Mammary epithelial cell (primary cell): ENCODE measurements at places on chromosomes 12 and 14.

DNA sequence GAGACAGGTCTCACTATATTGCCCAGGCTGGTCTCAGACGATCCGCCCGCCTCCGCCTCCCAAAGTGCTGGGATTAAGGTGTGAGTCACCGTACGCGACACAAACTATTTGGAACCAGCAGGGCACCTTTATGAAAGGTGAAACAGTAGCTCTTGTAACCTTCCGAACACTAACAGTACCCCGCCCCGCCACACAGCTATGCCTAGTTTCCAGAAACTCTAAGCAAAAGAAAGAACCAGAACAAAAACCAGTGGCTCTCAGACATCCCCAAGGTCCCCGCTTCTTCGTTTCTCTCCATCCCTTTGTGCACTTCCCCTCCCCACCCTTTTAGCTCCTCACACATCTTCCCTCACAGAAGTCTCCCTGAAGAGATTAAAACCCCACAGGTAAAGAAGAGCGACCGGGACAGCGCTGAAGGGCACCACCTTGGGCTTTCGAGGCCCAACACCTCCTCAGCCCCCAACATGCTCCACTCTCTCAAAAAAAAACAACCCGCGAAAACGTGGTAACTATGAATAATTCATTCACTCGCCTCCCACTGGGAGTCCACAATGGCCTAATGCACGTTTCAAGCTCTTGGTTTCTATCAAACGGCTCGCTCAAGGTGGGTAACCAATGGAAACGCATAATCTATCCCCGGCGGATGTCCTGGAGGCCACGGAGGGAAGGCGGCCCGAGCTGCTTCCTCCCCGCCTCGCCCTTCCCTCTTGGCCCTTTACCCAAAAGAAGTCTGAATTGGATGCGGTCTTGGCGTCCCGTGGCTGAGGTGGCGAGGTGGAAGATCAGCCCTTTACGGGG is 877 bp downstream of the BAG5 start:
- peak; percentile 48 for DNase-seq

- peak; percentile 16 for DNase-seq
These were observed 75.1 kb upstream of the NUDT4 start for GRCh38 chr12:93302331-93303229.

- no peak for DNase-seq
These were observed 406.1 kb upstream of the TMPO start for GRCh38 chr12:98109266-98109665.

GRCh38 chr14:31118892-31119291 is 88.7 kb downstream of the HECTD1 start:
- no peak for DNase-seq

- no peak for DNase-seq
These were observed 5.1 kb upstream of the SDS start for GRCh38 chr12:113408756-113409298.

GRCh38 chr12:115749071-115749841 is 528.2 kb downstream of the MED13L start:
- DNase-seq: no peak

- peak; percentile 60 for DNase-seq
These were observed 22.6 kb downstream of the BCL11B start for GRCh38 chr14:99249389-99249788.
